H54 (cell line): ENCODE measurements at places on chromosomes 1 and 21.

DNA sequence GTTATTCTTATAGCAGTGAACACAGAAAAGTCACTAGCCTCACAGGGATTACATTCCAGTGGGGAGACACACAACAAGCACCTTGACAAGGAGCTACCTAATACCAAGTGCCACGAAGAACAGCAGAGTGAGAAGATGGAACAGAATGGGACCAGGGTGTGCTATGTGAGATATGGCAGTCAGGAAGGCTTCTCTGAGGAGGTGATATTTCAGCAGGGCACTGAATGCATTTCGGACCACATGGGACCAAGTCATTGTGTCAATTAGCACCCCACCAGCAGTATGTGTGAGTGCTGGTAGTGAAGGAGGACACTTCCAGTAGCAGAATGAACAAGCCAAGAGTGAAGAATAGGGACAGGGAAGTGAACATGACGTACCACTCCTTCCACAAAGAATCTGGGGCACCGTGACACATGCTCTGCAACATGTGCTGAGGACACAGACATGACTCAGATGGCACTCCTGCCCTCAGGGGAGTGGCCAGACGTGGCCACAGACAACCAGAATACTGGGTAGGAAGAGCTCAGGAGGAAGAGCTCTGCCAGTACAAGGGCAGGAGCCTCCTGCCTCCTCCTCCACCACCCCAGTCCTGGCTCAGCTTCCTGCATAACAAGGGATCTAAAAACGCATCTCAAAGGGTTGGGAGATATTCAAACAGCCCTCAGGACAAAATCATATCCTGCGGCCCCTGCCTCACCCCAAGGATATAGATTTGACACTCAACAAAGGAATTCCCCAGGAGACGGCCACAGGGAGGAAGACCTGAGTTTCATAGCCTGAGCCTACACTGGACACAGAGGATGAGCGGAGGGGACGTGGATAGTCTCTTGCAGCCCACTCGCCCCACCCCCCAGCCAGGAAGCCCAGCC lies 102.5 kb downstream of the TRABD2B start:
- peak; percentile 65 for DNase-seq

DNA sequence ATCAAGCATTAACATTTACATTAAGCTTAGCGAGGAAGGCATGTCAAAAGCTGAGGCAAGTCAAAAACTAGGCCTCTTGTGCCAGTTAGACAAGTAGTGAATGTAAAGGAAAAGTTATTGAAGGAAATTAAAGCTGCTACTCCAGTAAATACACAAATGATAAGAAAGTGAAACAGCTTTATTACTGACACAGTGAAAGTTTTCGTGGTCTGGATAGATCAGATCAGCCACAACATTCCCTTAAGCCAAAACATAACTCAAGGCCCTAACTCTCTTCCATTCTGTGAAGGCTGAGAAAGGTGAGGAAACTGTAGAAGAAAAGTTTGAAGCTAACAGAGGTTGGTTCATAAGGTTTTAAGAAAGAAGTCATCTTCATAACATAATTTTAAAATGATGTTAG lies 131.9 kb downstream of the VAV3 start:
- no peak for DNase-seq

DNA sequence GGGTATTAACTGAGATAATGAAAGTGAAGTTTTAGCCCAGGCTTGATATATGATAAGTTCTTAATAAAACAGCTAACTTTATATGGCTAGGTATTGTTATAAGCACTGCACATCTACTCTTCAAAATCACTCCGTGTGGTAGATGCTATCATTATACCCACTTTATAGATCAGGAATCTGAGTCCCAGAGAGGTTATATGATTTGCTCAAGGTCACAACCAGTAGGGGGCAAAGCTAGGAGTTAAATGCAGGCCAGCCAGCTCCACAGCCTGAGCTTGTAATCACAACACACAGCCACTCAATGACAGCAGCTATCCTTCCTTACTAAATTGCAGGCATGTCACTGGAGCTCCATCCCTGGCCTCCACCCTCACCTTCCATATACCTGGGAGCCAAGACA lies 115.8 kb downstream of the CAPN8 start:
- no peak for DNase-seq

DNA sequence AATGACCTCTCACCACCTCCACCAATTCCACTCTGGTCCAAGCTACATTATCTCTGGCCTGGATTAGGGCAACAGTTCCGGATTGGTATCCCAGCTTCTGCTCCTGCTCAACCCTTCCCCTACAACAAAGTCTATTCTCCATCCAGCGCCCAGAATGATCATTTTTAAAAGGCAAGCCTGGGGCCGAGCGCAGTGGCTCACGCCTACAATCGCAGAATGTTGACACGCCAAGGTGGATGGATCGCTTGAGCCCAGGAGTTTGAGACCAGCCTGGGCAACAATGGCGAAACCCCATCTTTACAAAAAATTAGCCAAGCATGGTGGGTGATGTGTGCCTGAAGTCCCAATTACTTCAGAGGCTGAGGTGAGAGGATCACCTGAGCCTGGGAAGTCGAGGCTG lies 2.2 kb downstream of the LYST start:
- no peak for DNase-seq

DNA sequence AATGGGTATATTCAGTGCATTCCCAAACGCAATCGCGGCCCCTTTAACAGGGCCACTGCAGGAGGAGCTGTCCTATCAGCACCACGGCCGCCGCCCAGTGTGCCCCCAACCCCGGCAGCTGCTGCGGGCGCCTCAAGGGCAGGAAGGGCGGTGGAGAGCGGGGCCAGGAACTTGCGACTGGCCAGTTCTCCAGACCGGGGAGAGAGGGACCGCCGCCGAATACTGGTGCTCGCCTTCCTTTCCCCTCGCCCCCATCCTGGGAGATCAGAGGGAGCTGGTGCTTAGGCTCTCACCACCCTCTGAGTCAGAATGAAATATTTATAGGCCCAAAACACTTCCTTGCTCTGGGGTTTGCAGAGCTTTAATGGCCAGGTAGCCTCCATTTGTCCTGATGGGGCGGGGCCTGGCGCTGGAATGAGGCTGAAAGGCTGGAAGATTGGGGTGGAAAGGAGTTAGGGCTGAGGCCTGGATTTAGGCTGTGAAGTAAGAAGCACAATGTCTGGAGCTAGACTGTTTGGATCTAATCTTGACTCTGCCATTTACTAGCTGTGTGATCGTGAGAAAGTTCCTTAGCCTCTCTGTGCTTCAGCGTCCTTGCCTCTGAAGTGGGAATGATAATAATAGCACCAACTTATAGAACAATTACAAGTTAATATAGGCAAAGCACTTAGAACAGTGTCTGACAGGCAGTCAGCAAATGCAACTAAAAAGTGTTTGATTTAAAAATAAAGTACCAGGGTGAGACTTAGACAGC lies 75.5 kb downstream of the NAV1 start:
- no peak for DNase-seq

- no peak for DNase-seq
These were observed 8.4 kb upstream of the VCAM1 start for GRCh38 chr1:100710906-100711682.

GRCh38 chr1:247294282-247294681 lies 37.4 kb downstream of the ZNF496 start:
- DNase-seq = peak; percentile 71

DNA sequence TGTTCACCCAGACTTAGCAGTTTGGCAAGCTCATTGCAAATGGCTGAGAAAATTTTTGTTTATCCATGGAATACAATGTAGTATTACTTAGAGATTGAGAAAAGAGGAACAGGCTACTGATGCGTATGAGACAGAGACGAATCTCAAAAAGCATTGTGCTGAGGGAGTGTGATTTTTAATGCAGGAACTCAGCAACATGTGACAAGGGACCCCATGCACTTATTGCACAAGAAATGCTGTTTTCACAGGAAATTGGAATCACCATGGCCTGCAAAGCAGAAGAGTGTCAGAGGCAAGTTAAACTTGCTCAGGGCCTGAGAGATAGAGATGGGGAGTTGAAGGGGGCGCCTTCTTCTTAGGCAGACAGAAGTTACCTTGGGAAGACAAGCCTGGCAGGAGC lies 32.6 kb upstream of the TLR5 start:
- no peak for DNase-seq

DNA sequence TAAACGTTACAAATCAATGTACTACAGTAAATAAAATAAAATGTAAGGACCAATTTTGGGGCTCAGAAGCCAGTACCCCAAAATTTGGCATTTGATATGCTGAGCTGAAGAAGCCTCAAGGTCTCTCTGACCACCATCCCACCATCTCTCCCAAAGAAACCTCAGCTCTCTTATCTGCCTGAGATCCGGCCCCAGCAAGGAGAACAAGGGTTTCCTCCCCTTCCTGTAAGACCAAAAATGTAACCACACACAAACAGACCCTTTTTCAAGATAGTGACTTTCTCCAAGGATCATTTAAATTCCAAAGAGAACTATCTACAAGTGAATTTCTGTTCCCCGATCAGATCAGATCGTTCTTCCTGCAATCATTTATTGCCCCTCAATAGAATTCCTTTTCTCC lies 68.1 kb upstream of the SLC45A1 start:
- DNase-seq = no peak

GRCh38 chr1:63674238-63674864 lies 81.1 kb downstream of the PGM1 start:
- peak; percentile 90 for DNase-seq

DNA sequence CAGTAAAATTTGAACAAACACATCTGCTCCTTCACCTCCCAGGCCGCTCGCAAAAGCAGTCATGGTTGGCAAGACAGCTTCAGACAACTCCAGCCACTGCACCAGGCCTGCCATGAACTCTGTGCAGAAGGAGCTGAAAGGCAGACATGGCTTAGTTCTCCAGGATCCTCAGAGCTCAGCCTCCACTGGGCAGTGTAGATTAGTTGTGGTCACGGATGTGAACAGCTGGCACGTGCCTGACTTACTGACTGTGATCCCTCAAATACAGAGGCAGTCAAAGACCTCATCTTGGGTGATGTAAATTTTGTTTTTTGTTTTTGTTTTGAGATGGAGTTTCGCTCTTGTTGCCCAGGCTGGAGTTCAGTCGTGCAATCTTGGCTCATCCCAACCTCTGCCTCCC lies 28.4 kb downstream of the TMCO4 start:
- no peak for DNase-seq

DNA sequence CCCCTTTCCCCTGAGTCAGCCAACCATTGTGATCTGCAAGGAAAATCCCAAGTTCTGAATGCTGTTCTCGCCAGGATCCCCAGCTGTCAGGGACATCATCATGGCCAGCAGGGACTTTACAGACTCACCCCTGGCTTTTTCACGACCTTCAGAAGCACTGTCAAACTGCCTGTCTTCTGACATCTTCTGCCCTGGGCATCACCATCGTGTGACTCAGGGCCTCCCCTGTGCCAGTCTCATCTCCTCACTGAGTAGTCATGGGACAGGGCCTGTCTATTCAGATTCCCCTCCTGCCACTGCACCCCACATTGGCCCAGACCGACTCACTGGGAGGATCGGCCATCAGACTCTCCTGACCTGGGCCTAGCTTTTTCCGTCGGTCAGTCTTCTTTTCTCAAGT lies 72.5 kb upstream of the VAMP3 start:
- DNase-seq = no peak

DNA sequence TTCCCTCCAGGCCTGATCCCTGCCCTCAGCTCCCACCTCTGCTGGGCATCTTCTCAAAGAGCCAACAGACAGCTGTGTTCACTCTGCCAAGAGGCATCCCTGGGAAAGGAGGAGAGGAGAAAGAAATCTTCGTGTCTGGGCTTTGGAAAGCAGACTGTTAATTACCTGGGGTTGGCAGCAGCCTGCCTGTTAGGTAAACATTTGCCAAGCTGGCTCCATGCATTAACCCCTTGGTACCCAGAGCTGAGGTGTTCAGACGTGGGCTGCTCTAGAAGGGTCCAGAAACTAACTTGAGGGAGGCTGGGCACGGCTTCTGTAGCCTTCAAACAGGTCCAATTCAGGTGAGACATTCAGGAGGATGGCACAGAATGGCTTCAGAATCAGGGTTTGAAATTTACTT lies 8.7 kb upstream of the EXTL1 start:
- DNase-seq = no peak

DNA sequence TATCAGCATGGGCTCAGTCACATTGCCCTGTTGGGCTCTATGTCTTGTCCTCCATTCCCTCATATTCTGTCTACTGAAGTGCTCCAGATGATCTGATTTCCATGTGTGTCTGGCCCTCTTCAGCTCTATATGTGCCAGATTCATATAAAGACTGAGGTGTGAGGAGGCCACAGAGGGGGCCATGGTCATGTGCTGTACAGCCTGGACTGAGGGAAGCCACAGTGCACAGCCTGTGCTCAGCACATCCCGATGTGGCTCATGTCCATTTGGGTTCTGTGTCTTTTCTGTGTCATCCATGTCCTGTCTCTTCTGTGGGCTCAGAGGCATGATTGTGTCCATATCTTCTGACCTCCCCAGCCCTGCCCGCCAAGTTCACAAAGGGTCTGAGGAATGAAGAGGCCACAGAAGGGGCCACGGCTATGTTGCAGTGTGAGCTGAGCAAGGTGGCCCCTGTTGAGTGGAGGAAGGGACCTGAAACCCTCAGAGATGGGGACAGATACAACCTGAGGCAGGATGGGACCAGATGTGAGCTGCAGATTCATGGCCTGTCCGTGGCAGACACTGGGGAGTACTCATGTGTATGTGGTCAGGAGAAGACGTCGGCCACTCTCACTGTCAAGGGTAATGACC lies 97.0 kb downstream of the OBSCN start:
- no peak for DNase-seq

DNA sequence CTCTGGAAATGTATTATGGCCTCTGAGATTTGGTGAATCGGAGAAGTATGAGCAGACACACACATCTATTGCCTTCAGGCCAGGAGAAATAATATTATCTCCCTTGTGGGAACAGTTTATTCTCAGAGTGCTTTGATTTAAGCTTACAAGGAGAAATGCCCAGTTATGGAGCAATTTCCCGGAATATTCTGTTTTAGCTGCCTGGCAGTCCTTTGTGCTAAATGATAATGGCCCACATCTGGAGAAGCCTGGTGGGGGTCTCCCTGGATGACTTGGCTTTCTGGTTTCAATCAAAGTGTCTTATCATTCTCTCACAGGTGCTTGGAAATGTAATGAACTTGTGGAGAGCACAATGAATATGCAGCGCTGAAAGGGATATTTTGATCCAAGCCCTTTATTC lies 389.6 kb upstream of the USP24 start:
- no peak for DNase-seq

DNA sequence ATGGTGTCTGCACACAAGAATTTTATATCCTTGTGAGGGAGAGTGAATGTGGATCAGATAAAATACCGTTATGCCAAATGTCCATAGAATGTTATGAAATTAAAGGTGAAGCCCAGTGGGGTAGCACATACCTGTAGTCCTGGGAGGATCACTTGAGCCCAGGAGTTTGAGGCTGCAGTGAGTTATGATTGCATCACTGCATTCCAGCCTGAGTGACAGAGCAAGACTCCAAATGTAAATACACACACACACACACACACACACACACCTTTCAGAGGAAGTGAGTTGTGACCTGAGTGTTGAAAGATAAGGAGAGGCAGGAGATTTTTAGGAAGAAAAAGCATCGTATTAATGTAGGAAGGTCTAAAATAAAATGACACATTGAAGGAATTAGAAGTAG lies 28.1 kb upstream of the ZYG11A start:
- no peak for DNase-seq

DNA sequence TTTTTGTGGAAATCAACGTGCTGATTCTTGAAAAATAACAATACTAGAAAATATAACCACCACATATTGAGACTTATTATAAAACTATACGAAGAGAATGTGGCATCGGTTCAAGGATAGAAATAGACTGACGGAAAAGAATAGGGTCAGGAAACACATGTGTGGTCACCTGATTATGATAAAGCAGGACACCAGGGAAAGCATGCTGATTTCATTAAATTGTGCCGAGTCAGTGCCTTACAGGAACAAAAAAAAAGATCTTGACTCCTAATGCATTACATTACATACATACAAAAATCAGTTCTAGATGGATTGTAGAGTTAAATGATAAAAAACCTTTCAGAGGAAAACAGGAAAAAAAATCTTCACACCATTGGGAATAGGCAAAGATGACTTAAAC lies 43.5 kb upstream of the SERPINC1 start:
- DNase-seq = no peak
